Naive B cell (primary cell): ENCODE measurements at places on chromosomes 6 and 20. TPM values are rescaled to one million over a fixed set of nuclear protein-coding genes. Genes with fewer than 3 reads are reported as not detected.

STMND1 gene
- polyA plus RNA-seq: not detected

KHDC1 gene
- polyA plus RNA-seq: 5.8 TPM

ZNF334 gene
- not detected for polyA plus RNA-seq

- H3K36me3 ChIP-seq: peaks cover 4% of the 10 kb centered on the region
- DNase-seq: no peak
- no peaks in the 10 kb centered on the region for H3K27me3 ChIP-seq
- H3K4me1 ChIP-seq: no peaks in the 10 kb centered on the region
Observed at GRCh38 chr6:86087954-86088353, 445.3 kb upstream of the SYNCRIP start.

DNA sequence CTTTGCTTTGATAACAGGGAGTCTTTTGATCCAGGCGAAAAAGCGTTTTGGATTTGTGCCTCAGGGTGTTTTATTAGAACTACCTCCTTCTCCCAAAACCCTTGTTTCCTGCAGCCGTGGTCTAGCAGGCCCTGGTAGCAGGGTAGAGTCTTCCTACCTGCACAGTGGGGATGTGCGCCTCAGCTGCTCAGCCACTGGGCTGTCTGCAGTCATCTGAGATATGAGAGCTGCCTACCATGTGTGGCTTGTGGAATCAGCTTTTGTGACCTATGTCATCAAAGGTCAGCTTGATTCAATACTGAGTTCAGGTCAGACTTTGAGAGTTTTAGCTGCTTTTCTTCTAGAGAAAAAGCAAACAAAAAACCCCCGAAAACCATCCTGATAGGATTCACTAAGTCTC is 279.5 kb downstream of the CLIC5 start:
- peaks cover 17% of the 10 kb centered on the region for H3K4me1 ChIP-seq
- no peak overlapping the region for H3K4me3 ChIP-seq
- no peak overlapping the region for H3K27ac ChIP-seq
- H3K36me3 ChIP-seq: no peaks in the 10 kb centered on the region
- no peaks in the 10 kb centered on the region for H3K27me3 ChIP-seq

DNA sequence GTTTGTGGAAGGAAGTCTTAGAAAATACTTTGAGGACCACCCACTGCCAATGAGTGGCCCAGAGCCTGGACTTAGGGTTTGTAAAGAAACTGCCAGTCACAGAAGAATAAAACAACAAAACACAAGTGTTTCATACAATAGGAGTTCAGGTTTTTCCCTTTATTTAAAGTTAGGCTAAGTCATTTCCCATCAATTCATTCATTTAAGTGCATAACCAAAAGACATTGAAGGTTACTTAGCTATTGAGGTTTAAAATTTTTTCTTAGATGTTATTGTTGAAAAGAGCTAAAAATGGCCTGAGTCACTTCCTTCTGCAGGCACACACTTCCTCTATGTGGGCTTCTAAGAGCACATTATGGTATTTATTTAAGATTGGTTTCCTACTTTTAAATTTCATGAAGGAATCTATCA is 54.2 kb downstream of the ARMC2 start:
- H3K27me3 ChIP-seq: no peaks in the 10 kb centered on the region
- H3K36me3 ChIP-seq: no peaks in the 10 kb centered on the region
- H3K4me1 ChIP-seq: peaks cover 49% of the 10 kb centered on the region
- no peak for DNase-seq

DNA sequence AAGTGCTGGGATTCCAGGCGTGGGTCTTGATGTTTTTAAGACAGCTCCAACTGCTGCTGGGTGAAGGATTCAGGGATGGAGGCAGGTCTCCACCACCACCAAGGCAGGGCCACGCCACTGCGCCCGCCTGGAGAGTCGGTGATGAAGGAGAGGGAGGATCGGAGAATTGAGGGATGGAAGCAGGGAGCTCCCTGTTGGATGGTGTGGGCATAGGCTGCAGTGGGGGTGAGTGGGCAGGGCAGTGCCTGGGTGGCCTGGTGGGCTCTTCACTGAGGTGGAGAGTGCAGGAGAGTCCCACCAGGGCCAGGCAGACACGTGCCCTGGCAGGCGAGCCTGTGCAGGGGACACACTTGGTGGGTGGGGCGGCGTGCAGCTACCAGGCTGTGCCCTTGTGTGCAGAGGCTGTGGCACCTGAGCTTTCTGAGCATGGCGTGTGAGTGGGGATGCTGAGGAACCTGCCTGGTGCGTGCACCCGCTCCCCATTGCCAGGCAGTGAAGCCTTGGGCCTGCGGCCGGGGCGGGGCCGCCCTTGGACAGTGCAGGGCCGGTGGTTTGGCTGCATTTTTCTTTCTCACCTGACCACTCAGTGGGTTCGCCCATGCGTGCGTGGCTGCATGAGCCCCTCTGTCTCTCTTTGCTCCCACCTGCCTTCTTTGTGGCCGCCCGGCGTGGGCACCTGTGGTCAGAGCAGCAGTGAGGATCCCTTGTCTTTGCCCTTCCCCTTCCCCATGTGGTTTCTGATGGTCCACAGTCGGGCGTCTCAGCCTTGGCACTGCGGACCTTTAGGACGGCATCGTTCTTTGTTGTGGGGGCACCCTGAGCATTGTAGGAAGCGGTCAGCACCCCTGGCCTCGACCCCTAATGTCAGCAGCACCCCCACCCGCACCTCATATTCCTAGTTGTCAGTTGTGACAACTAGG is 11.3 kb downstream of the RBM38 start:
- no peaks in the 10 kb centered on the region for H3K27me3 ChIP-seq
- peak overlapping the region; percentile 66 for H3K4me3 ChIP-seq
- H3K27ac ChIP-seq: peak overlapping the region; percentile 99
- peaks cover 71% of the 10 kb centered on the region for H3K4me1 ChIP-seq

- no peak overlapping the region for H3K27ac ChIP-seq
- peaks cover 9% of the 10 kb centered on the region for H3K36me3 ChIP-seq
- DNase-seq: no peak
- peaks cover 44% of the 10 kb centered on the region for H3K27me3 ChIP-seq
- no peak overlapping the region for H3K4me3 ChIP-seq
Observed at GRCh38 chr20:1686151-1686748, 28.7 kb upstream of the SIRPG start.

GRCh38 chr20:64056889-64057627 is 5.9 kb upstream of the TCEA2 start:
- H3K27me3 ChIP-seq: peaks cover 43% of the 10 kb centered on the region
- no peaks in the 10 kb centered on the region for H3K36me3 ChIP-seq
- H3K4me3 ChIP-seq: no peak overlapping the region
- DNase-seq: no peak
- peaks cover 13% of the 10 kb centered on the region for H3K4me1 ChIP-seq
- peak overlapping the region; percentile 60 for H3K27ac ChIP-seq

GRCh38 chr6:4957521-4958231 is 46.2 kb downstream of the RPP40 start:
- no peaks in the 10 kb centered on the region for H3K27me3 ChIP-seq
- no peak overlapping the region for H3K4me3 ChIP-seq
- H3K27ac ChIP-seq: no peak overlapping the region
- DNase-seq: no peak
- H3K4me1 ChIP-seq: no peaks in the 10 kb centered on the region

DNA sequence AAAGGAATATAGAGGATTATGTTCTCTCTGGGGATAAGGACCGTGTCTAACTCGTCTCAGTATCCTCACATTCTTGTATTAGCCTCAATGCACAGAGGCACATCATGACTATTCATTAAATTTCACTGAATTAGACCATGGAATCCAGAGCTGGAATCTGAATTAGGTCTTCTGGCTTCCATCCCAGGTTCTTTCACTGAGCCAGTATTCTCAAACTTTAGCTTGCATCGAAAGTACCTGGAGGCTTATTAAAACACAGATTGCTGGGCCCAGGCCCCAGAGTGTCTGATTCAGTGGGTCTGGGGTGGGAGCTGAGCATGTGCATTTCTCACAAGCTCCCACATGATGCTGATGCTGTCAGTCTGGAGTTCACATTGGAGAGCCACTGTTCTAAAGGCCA is 142.0 kb downstream of the UST start:
- no peak overlapping the region for H3K27ac ChIP-seq
- DNase-seq: no peak
- peaks cover 15% of the 10 kb centered on the region for H3K36me3 ChIP-seq
- H3K4me1 ChIP-seq: peaks cover 13% of the 10 kb centered on the region
- no peaks in the 10 kb centered on the region for H3K27me3 ChIP-seq
- no peak overlapping the region for H3K4me3 ChIP-seq

DNA sequence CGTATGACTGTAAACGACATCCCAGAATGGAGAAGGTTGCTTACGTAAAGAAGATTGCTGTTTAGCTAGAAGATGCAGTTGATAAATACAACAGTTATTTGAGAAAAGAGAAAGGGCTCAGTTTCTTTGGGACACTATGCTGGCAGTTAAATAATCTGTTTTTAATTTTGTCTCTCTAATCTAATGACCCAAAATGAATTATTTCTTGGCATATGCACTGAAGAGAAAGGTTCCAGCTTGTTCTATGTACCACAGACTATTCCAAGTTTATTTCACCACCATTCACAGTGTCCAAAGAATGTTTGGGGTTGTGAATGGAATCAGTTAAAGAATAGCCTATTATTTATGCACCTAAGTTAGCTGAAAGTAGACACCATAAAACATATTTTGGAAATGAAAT is 449.9 kb downstream of the RNF144B start:
- DNase-seq: no peak
- no peak overlapping the region for H3K4me3 ChIP-seq
- no peaks in the 10 kb centered on the region for H3K27me3 ChIP-seq
- no peak overlapping the region for H3K27ac ChIP-seq
- no peaks in the 10 kb centered on the region for H3K36me3 ChIP-seq

DNA sequence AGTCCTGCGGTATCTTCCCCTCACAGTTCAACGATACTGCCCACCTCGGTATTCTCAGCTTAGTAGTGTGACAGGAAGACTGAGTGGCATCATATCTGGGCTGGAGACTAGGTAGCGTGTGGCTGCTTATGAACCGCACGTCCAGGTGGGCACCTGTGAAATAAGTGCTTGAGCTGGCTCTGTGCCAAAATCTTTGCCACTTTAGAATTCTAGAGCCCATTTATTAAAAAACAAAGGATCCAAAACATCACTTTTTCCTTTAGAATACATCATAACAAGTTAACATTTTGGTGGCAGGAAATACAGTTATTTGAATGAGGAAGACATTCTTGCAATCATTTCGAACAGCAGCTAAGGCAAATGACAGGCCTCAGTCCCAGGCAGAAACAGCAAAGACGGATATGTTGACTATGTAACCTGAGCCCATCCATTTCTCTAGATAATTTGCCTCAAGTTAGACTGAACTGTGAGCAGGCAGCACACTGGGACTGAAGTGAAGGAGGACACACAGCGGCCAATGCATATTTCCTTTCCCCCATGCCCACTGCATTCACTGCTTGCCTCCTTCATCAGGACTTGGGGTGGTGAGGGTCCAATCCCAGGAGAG is 136.6 kb downstream of the GMDS start:
- H3K36me3 ChIP-seq: peaks cover 11% of the 10 kb centered on the region
- H3K27me3 ChIP-seq: no peaks in the 10 kb centered on the region
- no peak for DNase-seq
- no peak overlapping the region for H3K27ac ChIP-seq
- H3K4me1 ChIP-seq: peaks cover 13% of the 10 kb centered on the region
